Heart right ventricle (tissue), 16 donors: ENCODE measurements at places on chromosomes 11 and 22. TPM values are rescaled to one million over a fixed set of nuclear protein-coding genes. Genes with fewer than 3 reads are reported as not detected.
A peak's percentile ranks its signal among the peaks of the same experiment; 100 is the strongest.

MS4A5 gene
- total RNA-seq = not detected

DNA sequence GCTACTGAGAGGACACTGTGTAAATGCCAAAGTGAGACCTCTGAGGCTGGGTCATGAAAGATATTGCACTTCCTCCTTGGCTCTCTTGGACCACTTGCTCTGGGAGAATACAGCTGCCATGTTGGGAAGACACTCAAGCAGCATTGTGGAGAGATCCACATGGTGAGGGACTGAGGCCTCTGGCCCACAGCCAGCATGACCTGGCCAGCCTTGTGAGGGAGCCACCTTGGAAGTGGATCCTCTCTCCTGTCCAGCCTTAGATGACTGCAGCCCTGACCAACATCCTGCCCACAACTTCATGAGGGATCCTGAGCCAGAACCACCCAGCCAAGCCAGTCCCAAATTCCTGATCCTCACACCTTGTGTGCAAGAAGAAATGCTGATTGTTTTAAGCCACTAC, 30.4 kb downstream of the MB start:
- no peak for DNase-seq
- H3K4me1 ChIP-seq = peaks cover 36% of the 10 kb centered on the region
- no peak overlapping the region for H3K4me3 ChIP-seq
- no peaks in the 10 kb centered on the region for H3K27me3 ChIP-seq

DNA sequence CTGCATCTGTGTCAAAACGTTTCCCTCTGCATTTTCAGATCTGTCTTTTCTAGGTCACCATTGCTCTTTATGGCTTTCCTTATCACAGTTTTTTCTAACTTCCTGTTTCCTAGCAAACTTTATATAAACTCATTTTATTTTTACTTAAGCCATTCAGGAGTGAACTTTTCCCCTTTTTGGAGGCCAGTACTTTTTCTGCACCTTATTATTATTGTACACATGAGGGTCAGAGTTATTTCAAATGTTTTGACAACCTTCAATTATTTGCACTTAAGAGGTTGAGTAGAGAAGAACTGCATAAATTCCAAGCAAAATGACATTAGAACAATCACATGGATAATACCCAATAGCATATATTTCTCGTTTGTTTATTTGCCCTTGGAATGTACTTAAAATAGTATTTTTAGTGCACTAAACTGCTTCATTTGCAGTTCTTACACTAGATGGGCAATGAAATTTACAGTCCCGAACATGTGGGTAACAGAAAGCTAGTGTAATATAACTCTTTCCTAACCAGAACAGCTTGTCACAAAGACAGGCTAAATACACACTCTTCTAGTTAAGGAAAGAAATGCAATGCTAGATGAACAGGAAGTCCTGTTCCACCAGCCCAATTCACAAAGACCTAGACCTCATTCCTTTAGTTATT, 79.5 kb downstream of the UBASH3B start:
- DNase-seq = no peak
- no peaks in the 10 kb centered on the region for H3K27me3 ChIP-seq
- peaks cover 2% of the 10 kb centered on the region for H3K4me1 ChIP-seq
- peak overlapping the region; percentile 26 for H3K27ac ChIP-seq

- peak overlapping the region; percentile 11 for H3K4me3 ChIP-seq
- DNase-seq = no peak
- H3K27me3 ChIP-seq = no peaks in the 10 kb centered on the region
- H3K36me3 ChIP-seq = peaks cover 23% of the 10 kb centered on the region
- peaks cover 85% of the 10 kb centered on the region for H3K4me1 ChIP-seq
- peak overlapping the region; percentile 99 for H3K27ac ChIP-seq
Observed at GRCh38 chr22:37751449-37752188, 54.8 kb downstream of the TRIOBP start.

MAPK8IP2 gene
- 0.24 TPM for total RNA-seq

ISX gene
- not detected for total RNA-seq

DNA sequence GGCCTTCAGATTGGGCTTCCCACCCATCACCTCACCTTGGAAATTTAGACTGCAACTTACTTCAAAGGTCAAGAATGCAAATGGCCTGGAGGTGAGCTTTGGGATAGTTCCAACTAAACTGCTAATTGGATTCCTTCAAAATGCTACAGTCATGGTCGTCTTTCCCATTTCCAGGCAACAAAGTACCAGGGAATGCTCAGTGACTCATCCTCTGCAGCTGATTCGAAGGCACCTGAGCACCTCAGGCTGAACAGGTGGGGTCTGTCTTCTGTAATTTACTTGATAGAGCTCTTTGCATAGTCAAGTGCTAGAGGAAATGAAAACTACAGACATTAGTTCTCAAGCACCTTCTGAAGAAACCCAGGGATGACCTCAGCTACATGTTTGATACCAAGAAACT, 20.5 kb upstream of the FSHB start:
- no peaks in the 10 kb centered on the region for H3K4me1 ChIP-seq
- no peak for DNase-seq
- no peak overlapping the region for H3K27ac ChIP-seq
- no peak overlapping the region for H3K4me3 ChIP-seq

GRCh38 chr22:20016734-20017621, at the start of gene ARVCF:
ARVCF (minus strand) TSS chr22:20016823; CDS start chr22:19990794, 26,029 bp downstream.
- peak; percentile 94 for DNase-seq
- peak within 1 kb of the TSS; percentile 51 for H3K4me3 ChIP-seq

GRCh38 chr11:126764231-126764630, 236.3 kb downstream of the KIRREL3 start:
- no peak for DNase-seq
- H3K4me3 ChIP-seq = no peak overlapping the region
- no peaks in the 10 kb centered on the region for H3K27me3 ChIP-seq
- H3K4me1 ChIP-seq = no peaks in the 10 kb centered on the region
- H3K36me3 ChIP-seq = no peaks in the 10 kb centered on the region

DNA sequence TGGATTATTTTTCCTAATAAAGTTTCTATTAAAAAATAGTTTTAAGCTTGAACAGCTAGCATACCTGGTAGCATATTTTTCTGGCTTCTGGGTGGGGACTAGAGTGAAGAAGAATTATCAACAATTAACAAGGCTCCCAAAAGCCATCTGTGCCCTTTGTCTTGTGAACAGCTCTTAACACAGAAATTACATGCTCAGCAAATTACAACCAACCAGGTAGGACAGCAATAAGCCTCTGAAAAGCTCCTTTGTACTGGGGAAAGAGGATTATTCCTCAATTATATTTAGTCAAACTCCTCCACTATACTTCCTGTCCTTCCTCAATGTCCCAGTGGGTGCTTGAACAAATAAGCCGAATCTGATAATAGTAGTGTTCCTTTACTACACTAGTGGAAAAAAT, 162.8 kb downstream of the RAB38 start:
- H3K27me3 ChIP-seq = no peaks in the 10 kb centered on the region
- no peak overlapping the region for H3K4me3 ChIP-seq
- H3K4me1 ChIP-seq = no peaks in the 10 kb centered on the region
- H3K36me3 ChIP-seq = no peaks in the 10 kb centered on the region
- no peak overlapping the region for H3K27ac ChIP-seq

- peak overlapping the region; percentile 87 for H3K27ac ChIP-seq
- peaks cover 81% of the 10 kb centered on the region for H3K4me1 ChIP-seq
- peak; percentile 79 for DNase-seq
- no peaks in the 10 kb centered on the region for H3K36me3 ChIP-seq
Observed at GRCh38 chr22:36463783-36464184, 17.7 kb downstream of the TXN2 start.

- peaks cover 2% of the 10 kb centered on the region for H3K27me3 ChIP-seq
- DNase-seq = no peak
- no peak overlapping the region for H3K4me3 ChIP-seq
- H3K36me3 ChIP-seq = no peaks in the 10 kb centered on the region
- no peaks in the 10 kb centered on the region for H3K4me1 ChIP-seq
Observed at GRCh38 chr11:131043251-131043650, 127.0 kb upstream of the SNX19 start.

GRCh38 chr11:120295099-120295498, 30.0 kb upstream of the TLCD5 start:
- H3K27me3 ChIP-seq = peaks cover 62% of the 10 kb centered on the region
- H3K36me3 ChIP-seq = no peaks in the 10 kb centered on the region
- no peak overlapping the region for H3K27ac ChIP-seq
- H3K4me3 ChIP-seq = no peak overlapping the region

ACCSL gene
- not detected for total RNA-seq

KREMEN1 gene
- total RNA-seq = 26.5 TPM

DNA sequence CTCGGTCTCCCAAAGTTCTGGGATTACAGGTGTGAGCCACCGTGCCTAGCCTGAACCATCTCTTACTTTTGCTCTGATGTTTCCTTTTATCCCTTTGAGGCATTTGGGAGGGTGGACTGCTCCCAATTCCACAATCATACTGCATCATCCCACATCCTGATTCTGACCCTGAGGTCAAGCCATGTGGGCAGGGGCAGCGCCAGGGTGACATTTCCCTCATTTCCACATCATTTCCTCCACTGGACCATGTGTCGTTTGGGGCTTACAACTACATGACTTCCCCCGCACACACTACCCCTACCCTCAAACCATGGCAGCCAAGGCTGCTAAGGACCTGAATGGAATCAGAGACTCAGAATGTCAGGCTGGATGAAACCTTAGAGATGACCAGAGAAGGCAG, 26.4 kb upstream of the ZBTB16 start:
- H3K4me1 ChIP-seq = no peaks in the 10 kb centered on the region
- no peak for DNase-seq
- no peaks in the 10 kb centered on the region for H3K36me3 ChIP-seq
- H3K4me3 ChIP-seq = no peak overlapping the region

CABP7 gene
- not detected for total RNA-seq

DNA sequence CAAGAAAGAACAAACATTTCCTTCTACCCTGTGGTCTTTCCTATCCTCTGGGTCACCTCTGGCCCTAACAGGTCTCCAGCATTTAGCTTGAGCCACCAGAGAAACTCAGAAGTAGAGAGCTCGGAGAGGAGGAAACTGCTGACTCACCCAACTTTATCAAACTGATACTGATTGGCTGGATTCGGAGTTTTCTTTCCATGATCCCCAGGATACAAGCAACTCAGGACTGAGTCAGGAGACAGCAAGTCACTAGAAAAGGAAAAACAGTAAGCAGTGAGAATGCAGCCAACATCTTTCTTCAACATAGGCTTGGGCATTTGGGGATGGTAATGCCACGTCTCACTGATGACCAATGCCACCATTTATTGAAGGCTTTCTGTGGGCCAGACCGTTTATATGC, 32.7 kb downstream of the THOC5 start:
- no peaks in the 10 kb centered on the region for H3K4me1 ChIP-seq
- peaks cover 6% of the 10 kb centered on the region for H3K36me3 ChIP-seq
- no peak for DNase-seq

- H3K27ac ChIP-seq = no peak overlapping the region
- no peaks in the 10 kb centered on the region for H3K36me3 ChIP-seq
- H3K4me1 ChIP-seq = no peaks in the 10 kb centered on the region
- no peak for DNase-seq
- H3K4me3 ChIP-seq = no peak overlapping the region
Observed at GRCh38 chr11:2663506-2663905, 36.3 kb downstream of the KCNQ1OT1 start.

TTC9C gene
- total RNA-seq = 13.3 TPM

DNA sequence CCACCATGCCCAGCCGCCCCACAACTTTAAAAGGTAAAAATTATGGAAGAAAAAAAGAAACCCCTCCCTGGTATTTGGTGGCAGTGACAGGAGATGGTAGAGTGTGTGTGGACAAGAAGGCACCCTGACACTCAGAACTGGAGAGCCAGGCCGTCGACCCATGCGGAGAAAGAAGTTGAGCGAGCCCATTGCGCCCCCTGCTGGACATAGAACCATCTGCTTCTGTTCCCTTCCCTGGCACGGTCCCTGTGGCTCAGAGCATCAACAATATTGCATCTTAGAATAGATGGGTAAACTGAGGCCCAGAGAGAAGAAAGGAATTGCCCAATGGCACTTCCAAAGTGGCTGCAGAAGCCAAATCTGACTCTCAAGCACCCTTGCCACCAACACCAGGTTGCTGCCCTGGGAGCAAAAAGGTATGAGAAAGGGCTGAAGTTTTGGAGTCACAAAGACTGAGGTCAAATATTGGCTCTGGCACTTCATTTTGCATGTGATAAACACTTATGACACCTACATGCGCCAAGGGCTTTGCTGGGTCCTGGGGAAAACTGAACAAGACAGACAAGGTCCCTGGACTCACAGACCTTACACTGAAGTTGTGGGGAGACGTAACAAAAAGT, 8.6 kb downstream of the MRPL11 start:
- no peak overlapping the region for H3K4me3 ChIP-seq
- DNase-seq = peak; percentile 54
- no peaks in the 10 kb centered on the region for H3K36me3 ChIP-seq

DNA sequence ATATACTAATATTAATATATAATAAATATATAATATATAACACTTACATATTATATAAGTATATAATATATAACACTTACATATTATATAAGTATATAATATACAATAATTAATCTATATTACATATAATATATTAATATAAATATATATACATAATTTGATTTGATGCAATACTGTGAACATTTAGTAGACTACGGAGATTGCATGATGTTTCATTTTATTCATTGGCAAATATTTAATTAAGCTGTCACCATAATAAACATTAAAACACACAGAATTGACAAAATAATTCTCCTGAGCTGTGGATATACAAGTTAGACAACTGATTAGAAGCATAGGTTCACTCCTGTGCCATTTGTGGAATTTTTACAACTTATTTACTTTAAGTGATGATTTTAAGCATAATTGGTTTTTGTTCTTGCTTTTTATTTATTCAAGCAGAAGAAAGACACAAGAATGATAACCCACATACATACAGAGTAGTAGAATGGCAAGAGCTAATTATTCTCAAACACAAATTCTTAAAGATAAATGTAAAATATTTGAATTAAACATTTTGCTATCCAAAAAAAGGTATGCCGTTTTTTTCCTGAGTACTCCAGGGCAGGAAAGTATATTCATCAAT, 65.8 kb upstream of the TOP3B start:
- DNase-seq = no peak
- H3K36me3 ChIP-seq = no peaks in the 10 kb centered on the region
- no peak overlapping the region for H3K27ac ChIP-seq
- H3K27me3 ChIP-seq = peaks cover 9% of the 10 kb centered on the region
- H3K4me1 ChIP-seq = no peaks in the 10 kb centered on the region

- no peak for DNase-seq
- no peaks in the 10 kb centered on the region for H3K4me1 ChIP-seq
- H3K27me3 ChIP-seq = no peaks in the 10 kb centered on the region
- H3K36me3 ChIP-seq = no peaks in the 10 kb centered on the region
- no peak overlapping the region for H3K27ac ChIP-seq
Observed at GRCh38 chr11:103768816-103769215, 267.6 kb upstream of the DDI1 start.

- H3K36me3 ChIP-seq = no peaks in the 10 kb centered on the region
- H3K4me1 ChIP-seq = peaks cover 52% of the 10 kb centered on the region
- peak overlapping the region; percentile 58 for H3K27ac ChIP-seq
- no peaks in the 10 kb centered on the region for H3K27me3 ChIP-seq
Observed at GRCh38 chr11:117823946-117824420, 561 bp downstream of the FXYD2 start.

GRCh38 chr11:33067294-33067693, 27.9 kb downstream of the TCP11L1 start:
- no peak overlapping the region for H3K27ac ChIP-seq
- no peaks in the 10 kb centered on the region for H3K36me3 ChIP-seq
- no peak for DNase-seq
- no peak overlapping the region for H3K4me3 ChIP-seq
- H3K4me1 ChIP-seq = no peaks in the 10 kb centered on the region

CLMP gene
- 5.7 TPM for total RNA-seq

GRCh38 chr11:13465909-13466371, 2.9 kb upstream of the BTBD10 start:
- H3K4me3 ChIP-seq = no peak overlapping the region
- peaks cover 18% of the 10 kb centered on the region for H3K4me1 ChIP-seq
- no peak for DNase-seq
- H3K36me3 ChIP-seq = no peaks in the 10 kb centered on the region

GRCh38 chr11:111220721-111221120, 24.8 kb upstream of the POU2AF2 start:
- no peaks in the 10 kb centered on the region for H3K4me1 ChIP-seq
- DNase-seq = no peak
- no peak overlapping the region for H3K4me3 ChIP-seq
